HT1080 (cell line): ENCODE measurements at places on chromosomes 3 and 15.

GRCh38 chr3:49638445-49638844 is 35.7 kb upstream of the APEH start:
- DNase-seq: peak; percentile 88

DNA sequence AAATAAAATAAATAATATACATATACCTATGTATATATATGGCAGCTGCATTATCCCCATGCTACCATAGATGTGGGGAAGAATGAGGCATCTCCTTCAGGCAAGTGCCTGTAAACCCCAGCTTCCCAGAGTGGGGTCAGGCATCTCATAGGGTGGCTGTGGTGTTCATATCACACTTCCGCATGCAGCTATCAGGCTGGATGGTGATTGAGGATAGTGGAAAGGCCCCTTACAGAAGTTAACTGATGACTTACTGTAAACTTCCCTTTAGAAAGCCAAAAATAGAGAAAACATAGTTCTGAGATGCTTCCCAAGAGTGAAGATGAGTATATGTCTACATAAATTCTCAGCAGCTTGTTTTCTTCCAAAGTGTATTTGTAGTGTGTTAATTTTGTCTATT is 3.5 kb upstream of the PP2D1 start:
- DNase-seq: no peak

- DNase-seq: peak; percentile 33
These were observed 57.8 kb upstream of the BOC start for GRCh38 chr3:113153499-113154107.

GRCh38 chr3:45559560-45560118 is 34.9 kb upstream of the LIMD1 start:
- no peak for DNase-seq

DNA sequence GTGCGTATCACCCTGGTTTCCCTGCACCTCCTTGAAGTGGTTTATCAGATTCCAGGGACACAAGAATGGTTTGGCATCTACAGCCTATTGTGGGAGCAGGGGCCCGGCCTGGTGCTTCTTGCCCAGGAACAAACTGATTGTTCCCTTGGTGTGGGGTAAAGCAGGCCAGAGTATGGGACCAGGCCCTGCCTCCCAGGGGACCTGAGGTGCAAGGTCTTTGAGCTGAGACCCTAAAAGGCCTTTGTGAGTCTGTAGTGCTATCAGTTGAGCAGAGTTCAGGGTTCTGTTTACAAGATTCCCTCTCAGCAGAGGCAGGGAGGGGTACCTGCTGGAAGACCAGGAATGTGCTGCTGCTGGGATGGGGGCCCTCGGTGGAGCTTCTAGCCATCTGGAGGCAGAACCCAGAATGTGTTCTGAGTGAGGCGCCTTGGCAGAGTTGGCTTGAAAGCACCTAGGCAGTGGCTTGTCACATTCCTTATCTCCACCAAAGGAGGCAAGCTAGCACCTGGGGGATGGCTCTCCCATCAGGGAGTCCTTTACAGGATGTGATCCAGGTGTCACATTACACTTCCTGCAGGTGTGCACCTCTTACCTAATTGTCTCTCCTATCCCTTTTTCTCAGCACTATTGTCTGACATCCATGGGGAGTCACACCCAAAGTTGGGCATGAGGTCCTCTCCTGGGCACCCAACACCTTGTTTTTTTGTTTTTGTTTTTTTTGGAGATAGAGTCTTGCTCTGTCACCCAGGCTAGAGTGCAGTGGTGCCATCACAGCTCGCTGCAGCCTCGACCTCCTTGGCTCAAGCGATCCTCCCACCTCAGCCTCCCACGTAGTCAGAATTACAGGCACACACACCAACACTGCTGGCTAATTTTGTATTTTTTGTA is 13.1 kb downstream of the FLNB start:
- DNase-seq: no peak

DNA sequence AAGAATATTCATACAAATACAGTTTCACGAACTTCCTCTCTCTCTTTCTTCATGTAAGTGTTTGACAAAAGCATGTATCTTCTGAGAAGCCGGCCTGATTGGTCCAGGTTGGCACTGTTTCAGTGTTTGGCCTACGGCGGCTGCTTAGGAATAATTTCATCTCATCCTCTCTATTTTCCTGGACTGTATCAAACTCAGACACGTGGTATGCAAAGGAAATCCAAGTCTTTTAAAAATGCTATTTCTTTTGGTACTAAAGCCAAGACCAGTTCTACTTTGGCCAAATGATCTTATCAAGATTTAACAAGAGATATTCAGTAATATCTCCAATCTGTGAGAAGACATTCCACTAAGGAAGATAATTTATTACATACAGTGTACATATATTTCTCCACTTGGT is 152.8 kb downstream of the TIGIT start:
- no peak for DNase-seq

GRCh38 chr15:70486451-70487386 is 276.6 kb downstream of the UACA start:
- peak; percentile 93 for DNase-seq

DNA sequence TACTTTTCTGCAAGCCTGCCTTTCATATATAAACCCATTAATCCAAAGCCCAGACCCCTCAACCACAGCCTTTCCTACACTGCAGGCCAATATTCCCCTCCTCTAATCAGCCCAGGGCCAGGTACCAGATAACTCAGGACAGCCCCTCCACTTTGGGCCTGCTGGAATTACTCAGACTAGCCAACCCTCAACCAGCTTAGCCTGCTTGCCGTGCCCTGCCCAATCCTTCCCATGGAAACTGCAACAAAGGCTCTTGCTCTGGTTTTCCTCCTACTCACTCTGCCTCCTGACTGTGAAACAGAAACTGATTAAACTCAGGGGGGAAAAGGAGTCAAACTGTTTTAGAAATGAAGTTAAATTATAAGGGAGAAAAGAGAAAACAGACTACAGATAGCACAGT is 248.1 kb downstream of the KLF13 start:
- DNase-seq: no peak

DNA sequence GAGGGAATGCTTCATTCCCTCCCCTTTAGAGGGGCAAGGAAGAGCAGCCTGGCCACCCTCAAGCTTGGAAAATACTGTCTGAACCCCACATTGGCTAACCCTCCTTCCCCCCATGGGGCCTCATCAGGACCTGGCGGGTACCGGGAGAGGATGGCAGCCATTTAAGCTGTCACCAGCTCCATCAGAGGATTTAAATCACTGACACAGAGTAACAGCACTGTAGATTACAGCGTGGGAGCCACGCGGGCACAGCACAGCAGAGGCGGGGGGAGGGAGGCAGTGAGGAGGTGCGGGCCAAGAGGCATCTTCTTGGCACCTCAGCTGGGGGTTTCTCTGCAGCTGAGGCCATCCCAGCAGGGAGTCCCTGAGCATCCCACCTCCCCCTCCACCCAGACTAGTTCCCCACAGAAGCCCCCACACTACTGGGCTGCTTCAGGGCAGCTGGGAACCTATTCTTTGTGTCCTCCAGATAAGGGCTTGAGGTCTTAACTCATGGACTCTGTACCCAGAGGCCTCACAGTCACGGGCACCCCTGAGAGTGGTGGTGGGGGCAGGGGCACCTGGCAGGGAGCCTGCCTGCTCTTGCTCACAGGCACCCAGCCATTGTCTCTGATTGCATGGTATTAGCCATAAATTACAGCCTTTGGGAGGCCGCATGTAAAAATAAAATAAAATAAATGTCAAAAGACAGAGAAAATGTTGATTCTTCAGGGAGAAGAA is 21.9 kb upstream of the CACNA2D2 start:
- DNase-seq: no peak

DNA sequence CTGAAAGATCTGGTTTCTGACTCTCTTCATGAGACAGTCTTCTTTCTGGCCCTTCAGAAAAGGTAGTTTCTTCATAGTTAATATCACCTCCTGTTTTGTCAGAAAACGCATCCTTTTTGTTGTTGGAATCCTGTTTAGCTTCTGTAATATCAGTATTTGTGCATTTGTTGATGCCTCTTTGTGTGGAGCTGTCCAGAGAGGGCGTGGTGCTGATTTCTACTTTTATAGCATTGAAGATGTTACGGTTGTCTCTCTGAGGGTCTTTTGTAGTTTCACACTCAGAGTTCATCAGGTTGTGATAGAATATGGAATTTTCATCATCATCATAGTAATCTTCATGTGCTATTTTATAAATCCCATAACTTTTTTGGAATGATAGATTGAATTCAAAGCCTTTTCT is 8.9 kb downstream of the GPR149 start:
- no peak for DNase-seq

DNA sequence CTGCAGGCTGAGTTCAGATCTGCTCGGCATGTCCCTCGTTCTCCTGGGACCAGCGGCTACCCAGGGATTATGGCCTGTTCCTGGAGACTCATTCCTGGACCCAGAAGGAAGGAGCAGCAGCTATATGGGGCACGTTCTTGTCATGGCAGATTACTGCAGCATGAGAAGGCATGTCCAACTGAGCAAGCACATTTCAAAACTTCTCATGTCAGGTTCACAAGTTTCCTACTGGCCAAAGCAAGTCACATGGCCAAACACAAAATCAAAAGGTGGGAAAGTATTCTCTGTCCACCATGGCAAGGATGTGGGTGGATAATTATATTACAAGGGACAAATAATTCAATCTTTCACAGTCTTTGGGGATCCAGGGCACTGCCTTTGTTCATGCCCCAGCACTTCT is 71.9 kb upstream of the C15orf39 start:
- DNase-seq: no peak

- DNase-seq: peak; percentile 1
These were observed 48.7 kb downstream of the CADM2 start for GRCh38 chr3:85007195-85008094.

DNA sequence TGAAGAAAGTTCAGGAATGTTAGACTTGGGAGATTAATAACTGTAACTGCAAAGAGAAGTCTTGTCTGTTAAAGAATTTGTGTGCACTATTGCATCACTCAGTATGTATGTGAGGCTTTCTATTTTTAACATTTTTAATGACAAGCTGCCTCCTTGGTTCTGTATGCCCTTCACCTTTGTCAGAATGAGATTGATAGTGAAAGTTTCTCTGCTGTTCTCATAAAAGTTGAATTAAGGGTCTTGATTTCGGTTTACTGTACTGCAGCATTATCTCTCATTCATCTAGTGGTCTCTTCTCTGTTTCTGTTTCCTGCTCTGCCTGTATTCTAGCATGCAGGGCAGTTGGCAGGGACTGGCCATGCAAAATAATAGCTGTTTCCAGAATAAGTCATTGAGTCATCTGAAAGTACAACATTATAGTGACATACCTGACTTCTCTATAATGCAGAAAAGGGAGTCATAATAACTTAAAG is 454.9 kb downstream of the IL5RA start:
- DNase-seq: no peak

DNA sequence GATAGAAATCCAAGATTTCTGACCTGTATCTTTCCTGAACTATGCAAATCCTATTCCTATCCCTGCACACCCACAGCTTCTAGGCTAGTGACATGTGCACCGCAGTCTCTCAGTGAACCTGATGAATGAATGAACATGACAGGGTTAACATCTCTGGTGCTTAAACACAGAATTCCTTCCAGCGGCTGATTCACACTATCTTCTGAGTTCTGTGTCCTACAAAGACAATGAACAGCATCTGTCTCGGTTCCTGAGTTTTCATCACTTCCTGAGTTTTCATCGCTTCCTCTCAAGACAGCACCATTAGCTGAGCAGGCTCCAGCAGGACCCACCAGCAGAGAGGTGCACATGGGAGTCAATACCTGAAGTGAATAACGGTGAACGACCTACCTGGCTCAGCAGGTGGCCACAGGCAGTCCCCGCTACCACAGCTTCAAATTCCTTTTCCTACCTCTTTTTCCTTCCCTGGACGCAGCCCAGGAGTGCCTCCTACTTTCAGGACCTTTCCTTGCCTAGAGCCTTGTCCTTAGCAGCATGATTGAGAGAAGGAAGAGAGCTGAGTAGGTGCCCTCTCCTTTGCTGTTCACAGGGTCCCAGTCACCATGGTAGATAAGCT is 113.5 kb downstream of the IGF2BP2 start:
- peak; percentile 75 for DNase-seq

- DNase-seq: no peak
These were observed 64.2 kb downstream of the ST3GAL6 start for GRCh38 chr3:98827221-98827920.

DNA sequence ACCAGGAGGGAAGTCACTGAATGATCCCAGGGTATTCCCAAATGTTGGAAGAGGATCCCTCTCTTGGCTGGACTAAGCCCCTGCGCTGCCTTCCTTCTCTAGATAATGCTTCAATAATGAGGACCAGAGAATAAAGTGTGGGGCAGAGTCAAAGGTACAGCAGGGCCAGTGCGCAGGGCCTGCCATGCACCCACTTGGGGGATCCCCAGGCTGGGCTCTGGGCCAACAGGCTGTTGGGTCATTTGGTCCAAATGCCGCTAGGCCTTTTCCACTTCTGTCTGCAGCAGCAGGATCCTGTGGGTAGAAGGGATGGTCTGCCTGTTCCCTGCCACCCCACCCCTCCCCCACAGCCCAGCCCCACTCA is 5.7 kb upstream of the CLK3 start:
- DNase-seq: no peak

DNA sequence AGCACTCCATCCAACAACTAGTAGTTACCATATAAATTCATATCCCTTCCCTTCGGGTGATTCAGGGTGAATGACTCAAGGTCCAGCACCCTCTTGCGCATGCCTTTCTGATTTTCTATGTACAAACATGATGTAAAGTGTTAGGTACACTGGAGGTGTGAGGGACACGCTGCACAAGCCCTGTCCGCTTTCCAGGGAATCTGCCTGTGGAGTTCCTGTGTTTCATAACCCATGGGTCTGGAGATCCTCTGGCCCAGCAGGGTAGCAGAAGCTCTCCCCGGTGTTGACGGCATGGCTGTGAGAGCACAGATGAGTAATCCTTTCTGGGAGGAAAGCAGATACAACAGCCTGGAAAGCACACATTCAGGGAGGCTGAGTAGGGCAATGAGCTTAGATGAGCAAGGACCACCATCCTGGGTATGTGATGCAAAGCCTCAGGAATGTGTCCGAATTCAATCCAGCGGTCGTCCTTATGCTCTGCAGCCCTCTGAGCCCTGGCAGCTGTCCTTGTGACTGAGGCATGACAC is 142.9 kb upstream of the TP63 start:
- DNase-seq: peak; percentile 93

DNA sequence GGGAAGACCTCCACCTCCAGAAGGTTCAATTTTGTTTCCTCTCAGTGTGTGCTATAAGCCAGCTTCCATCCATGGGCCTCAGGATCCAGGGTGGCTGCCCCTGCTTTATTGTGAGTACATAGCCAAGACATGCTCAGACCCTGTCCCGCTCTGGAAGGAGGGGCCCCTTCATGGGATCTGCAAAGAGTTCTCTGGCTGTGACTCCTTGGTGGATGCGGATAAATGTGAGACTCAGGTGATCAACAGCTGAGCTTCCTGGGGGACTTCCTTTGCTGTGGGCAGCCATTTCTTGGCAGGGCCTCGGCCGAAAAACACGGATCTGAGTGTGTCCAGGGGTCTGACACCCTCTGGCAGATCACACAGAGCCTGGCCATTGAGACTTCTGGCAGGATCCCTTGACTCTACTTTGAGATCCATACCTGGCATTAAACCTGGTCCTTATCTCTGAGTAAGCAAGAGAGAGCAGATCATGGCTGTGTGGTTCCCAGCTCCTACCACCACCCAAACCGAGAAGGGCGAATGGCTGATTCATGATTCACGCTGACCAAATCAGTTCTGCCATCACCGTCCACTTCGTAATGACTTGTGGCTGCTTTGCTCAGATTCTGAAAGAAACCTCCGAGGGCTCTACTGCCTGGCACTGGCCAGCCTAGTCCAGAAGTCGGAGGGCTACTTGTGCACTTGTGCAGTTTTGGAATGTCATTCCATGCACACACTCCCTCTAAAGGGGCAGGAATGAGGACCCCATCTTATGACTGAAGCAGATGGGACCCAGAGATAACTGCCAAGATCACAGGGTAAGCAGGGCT is 68.1 kb downstream of the SENP2 start:
- no peak for DNase-seq
